Activated CD8-positive, alpha-beta memory T cell treated with anti-CD3 and anti-CD28 coated beads, Interleukin-2, amount 50 U/mL, for 48 hours (primary cell): ENCODE measurements at places on chromosomes 4 and X.

GRCh38 chrX:23557070-23557469 lies 110.2 kb upstream of the PRDX4 start:
- no peak for DNase-seq

DNA sequence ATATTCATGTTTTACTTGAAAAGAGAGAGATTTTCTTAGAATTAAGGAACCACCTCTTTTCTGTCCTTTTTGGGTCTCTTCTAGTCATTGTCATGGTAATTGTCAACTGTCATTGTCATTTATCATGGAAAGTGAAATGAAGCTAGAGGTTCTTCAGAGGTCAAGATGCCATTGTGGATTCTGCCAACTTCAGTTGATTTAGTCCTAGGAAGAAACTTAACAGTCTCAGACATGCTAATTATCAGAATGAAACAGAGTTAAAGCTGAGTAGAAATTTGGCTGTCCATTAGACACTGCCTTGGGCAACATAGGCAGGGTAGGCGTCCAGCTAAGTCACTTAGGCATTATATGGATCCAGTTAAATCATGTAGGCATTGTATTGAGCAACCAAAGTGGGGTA lies 796.1 kb upstream of the ADGRL3 start:
- DNase-seq = no peak

DNA sequence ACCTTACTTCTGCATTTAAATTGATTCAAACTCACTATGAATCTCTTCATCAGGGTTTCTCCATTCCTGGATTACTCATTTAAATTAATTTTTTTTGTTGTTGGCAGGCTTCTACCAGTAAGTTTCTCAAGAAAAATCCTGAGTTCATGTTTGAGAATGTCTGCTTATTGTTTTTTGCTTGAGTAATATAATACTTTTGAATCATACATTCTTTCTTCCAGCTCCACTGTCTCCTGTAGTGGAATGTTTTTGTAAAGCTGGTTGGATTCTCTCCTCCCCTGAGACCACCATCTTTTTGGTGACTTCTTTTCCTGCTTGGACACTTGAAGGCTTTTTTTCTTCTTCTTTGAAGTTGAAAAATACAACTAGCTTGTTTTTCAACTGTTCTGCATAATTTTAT lies 4.3 kb upstream of the MID1IP1 start:
- DNase-seq = no peak

GRCh38 chr4:187770345-187770744 lies 225.2 kb upstream of the ZFP42 start:
- DNase-seq = no peak
